ENCODE measurements at places on chromosomes 11 and 22. TPM values are rescaled to one million over a fixed set of nuclear protein-coding genes. Genes with fewer than 3 reads are reported as not detected.

DNA sequence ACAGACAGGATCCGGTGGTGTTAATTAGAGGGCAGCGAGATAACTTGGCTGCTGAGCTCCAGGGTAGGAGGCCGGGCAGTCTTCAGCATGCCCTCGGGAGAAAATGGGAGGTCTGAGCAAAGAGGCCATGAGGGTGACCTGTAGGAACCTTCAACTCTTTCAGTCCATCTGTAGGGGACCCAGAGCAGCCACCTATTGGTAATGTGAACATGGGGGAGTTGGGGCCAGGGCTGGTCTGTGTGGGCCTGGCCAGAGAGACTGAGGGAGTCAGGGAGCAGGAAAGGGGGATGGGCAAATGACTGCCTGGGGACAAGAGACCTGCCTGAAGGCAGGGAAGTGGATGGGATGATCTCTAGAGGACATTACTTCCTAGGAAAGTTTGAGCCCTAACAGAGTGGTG lies 101.0 kb upstream of the NNMT start:
- H3K27me3 ChIP-seq = no peaks in the 10 kb centered on the region
- DNase-seq = no peak
- peak overlapping the region; percentile 54 for H3K27ac ChIP-seq
- peaks cover 45% of the 10 kb centered on the region for H3K36me3 ChIP-seq
- no peak overlapping the region for H3K4me3 ChIP-seq

GRCh38 chr22:20420157-20420842 lies 17.3 kb downstream of the SCARF2 start:
- peaks cover 26% of the 10 kb centered on the region for H3K4me1 ChIP-seq
- H3K27ac ChIP-seq = no peak overlapping the region
- H3K27me3 ChIP-seq = peaks cover 13% of the 10 kb centered on the region
- peaks cover 6% of the 10 kb centered on the region for H3K36me3 ChIP-seq

DNA sequence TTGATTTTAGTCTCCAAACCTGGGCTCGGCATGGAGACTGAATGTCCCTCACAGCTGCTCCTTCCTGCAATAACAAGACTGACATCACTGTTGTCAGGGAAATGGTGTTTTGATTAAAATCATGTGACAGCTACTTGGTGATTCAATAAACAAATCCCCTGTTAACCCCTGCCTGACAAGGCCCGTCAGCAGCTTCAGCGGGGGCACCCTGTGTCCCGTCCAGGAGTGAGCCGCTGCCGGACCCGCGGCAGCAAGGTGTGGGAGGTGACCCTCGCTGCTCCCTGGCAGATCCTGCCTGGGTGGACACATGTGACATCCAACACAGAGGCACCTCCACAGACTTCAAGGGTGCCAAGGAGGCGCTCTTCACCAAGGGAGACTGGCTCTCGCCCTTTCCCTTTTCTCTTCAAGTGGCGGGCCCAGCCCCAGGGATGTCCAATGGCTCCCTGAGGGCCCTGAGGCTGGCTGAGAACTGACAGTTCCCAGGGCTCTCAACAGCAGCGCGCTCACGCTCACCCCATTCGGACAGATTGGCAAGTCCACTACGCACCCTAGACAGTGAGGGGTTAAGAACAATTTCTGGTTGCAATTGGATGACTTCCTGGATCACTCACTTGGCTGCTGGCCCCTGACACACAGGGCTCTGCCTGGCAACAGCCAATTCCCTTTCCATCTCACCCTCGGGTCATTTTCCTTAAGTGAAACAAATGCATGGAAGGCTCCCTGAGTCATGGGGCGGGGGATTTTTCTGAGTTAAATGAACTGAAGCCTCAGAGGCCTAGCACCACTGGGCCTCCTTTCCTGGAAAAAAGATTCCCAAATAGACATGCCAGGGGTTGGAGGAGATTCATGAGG lies 30.7 kb downstream of the PPP2R1B start:
- H3K27ac ChIP-seq = peak overlapping the region; percentile 90
- peaks cover 78% of the 10 kb centered on the region for H3K4me1 ChIP-seq
- no peaks in the 10 kb centered on the region for H3K27me3 ChIP-seq
- H3K4me3 ChIP-seq = peak overlapping the region; percentile 42

DNA sequence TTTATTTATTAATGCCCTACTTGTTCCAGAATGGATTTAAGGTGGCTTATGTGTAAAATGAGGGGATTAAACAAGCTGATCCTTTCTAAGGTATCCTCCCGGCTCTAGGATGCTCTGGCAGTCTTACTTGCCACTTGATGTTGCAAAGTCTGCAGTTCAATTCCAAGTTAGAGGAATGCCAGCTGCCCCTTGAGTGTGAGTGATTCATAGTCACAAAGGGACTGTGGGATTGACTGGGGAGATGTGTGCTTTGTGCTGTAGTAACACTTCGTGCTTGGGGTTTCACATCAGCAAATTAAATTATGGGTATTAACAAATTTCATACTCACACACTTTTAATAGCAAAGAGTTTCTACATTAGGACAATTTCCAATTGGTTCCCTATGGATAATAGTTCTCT lies 550.8 kb upstream of the CADM1 start:
- no peaks in the 10 kb centered on the region for H3K27me3 ChIP-seq
- H3K4me1 ChIP-seq = no peaks in the 10 kb centered on the region
- no peak for DNase-seq
- no peak overlapping the region for H3K4me3 ChIP-seq
- no peak overlapping the region for H3K27ac ChIP-seq
- H3K36me3 ChIP-seq = no peaks in the 10 kb centered on the region

- no peak overlapping the region for H3K27ac ChIP-seq
- no peak overlapping the region for H3K4me3 ChIP-seq
- DNase-seq = no peak
- no peaks in the 10 kb centered on the region for H3K4me1 ChIP-seq
- H3K27me3 ChIP-seq = no peaks in the 10 kb centered on the region
- no peaks in the 10 kb centered on the region for H3K36me3 ChIP-seq
Observed at GRCh38 chr11:24589064-24589463, 92.2 kb downstream of the LUZP2 start.

CASP1 gene
- total RNA-seq = 158 TPM

KDM4E gene
- total RNA-seq = not detected

DNA sequence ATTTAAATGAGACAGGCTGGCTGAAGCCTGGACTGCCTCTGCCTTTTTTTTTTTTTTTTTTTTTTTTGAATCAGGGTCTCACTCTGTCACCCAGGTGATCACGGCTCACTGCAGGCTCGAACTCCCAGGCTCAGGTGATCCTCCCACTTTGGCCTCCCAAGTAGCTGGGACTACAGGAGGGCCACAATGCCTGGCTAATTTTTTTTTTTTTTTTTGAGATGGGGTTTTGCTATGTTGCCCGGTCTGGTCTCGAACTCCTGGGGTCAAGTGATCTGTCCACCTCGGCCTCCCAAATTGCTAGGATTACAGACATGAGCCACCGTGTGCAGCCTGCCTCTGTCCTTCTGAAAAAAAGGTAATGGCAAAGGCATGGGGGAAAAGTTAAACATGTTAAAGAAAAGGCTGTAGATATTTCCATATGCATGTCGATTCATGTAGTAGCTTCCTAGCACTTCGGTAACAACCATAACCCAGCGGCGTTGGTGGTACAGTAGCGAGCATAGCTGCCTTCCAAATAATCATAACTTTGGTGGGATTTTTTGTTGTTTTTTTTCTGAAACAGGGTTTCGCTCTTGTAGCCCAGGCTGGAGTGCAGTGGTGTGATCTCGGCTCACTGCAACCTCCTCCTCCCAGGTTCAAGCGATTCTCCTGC lies 48.8 kb downstream of the MCHR1 start:
- no peak overlapping the region for H3K4me3 ChIP-seq
- no peak for DNase-seq
- no peaks in the 10 kb centered on the region for H3K27me3 ChIP-seq
- no peaks in the 10 kb centered on the region for H3K36me3 ChIP-seq

DNA sequence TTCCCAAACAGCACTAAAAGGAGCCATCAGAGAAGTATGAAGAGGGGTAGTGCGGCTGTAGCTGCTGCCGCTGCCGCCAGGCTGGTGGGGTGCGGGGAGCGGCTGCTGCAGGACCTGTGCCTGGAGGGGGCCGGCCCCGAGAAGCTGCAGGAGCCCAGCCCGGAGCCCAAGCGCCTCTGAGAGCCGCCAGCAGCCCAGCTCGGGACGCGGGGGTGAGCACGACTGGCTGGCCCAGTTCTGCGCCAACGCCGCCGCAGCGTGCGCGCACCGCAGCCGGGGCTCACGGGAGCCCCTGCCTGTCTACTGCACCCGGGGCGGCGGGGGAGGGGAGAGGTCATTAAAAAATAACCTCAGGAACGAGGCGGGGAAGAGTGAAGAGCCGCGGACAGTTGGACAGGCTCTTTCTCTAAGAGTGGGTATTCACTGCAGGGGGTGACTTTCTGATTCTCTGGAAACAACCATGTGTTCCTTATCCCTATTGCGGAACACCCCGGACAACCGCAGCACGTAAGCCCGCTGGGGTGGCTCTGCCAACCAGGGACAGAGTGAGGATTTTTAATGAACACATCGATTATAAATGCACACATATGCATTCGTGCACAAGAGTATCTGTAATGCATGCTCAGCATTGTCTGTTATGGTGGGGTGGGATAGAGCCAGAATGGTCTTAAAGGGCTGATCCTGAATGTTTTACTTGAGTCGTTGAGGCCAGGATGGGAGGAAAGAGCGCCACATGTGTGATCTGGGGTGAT lies 453 bp downstream of the GAS2 start:
- peak overlapping the region; percentile 46 for H3K4me3 ChIP-seq
- no peaks in the 10 kb centered on the region for H3K4me1 ChIP-seq
- peak; percentile 48 for DNase-seq
- peaks cover 28% of the 10 kb centered on the region for H3K27me3 ChIP-seq
- no peak overlapping the region for H3K27ac ChIP-seq

- H3K4me1 ChIP-seq = peaks cover 6% of the 10 kb centered on the region
- no peaks in the 10 kb centered on the region for H3K36me3 ChIP-seq
- no peak for DNase-seq
- no peak overlapping the region for H3K27ac ChIP-seq
- H3K27me3 ChIP-seq = peaks cover 43% of the 10 kb centered on the region
- H3K4me3 ChIP-seq = no peak overlapping the region
Observed at GRCh38 chr11:18794956-18795355, 3.4 kb upstream of the PTPN5 start.

NLRP14 gene
- not detected for total RNA-seq

PEX16 gene
- total RNA-seq = 22.7 TPM

MOGAT2 gene
- not detected for total RNA-seq

WNT11 gene
- 9.2 TPM for total RNA-seq

- H3K36me3 ChIP-seq = no peaks in the 10 kb centered on the region
- peaks cover 4% of the 10 kb centered on the region for H3K27me3 ChIP-seq
- no peak overlapping the region for H3K4me3 ChIP-seq
- DNase-seq = no peak
Observed at GRCh38 chr11:45382133-45382878, 96.2 kb upstream of the SYT13 start.

- H3K36me3 ChIP-seq = no peaks in the 10 kb centered on the region
- no peak overlapping the region for H3K27ac ChIP-seq
- no peaks in the 10 kb centered on the region for H3K4me1 ChIP-seq
- H3K4me3 ChIP-seq = no peak overlapping the region
Observed at GRCh38 chr11:2331404-2331803, 29.6 kb downstream of the TSPAN32 start.

RIN1 gene
- 8.2 TPM for total RNA-seq

GRCh38 chr22:39567135-39567946 lies 3.2 kb upstream of the CACNA1I start:
- H3K4me3 ChIP-seq = no peak overlapping the region
- no peak overlapping the region for H3K27ac ChIP-seq
- peaks cover 13% of the 10 kb centered on the region for H3K27me3 ChIP-seq
- H3K4me1 ChIP-seq = no peaks in the 10 kb centered on the region
- H3K36me3 ChIP-seq = no peaks in the 10 kb centered on the region

CRYAB gene
- total RNA-seq = 72.5 TPM

ANKK1 gene
- 0.41 TPM for total RNA-seq

DNA sequence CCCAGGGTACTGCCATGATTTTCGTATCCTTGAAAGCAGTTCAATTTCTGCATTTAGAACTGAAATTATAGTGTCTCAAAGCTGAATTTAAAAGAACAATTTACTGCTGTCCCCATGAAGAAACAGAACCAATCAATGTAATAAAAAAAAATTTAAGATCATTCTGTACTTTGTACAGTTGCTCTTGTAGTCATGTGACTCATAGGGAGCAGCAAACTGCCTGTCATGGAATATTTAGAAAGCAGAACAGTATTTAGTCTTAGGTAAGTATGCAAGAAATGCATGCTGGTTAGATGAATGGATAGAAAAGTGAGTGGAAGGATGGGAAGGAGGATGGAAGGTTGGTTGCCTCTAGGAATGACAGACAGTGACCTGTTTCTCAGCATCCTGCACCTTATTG lies 450.9 kb downstream of the RAB38 start:
- H3K36me3 ChIP-seq = no peaks in the 10 kb centered on the region
- DNase-seq = no peak
- H3K4me3 ChIP-seq = no peak overlapping the region
- peaks cover 7% of the 10 kb centered on the region for H3K4me1 ChIP-seq
- no peaks in the 10 kb centered on the region for H3K27me3 ChIP-seq
- no peak overlapping the region for H3K27ac ChIP-seq

GRCh38 chr22:46043816-46044620 lies 67.1 kb upstream of the WNT7B start:
- no peaks in the 10 kb centered on the region for H3K36me3 ChIP-seq
- DNase-seq = peak; percentile 60
- peak overlapping the region; percentile 92 for H3K27ac ChIP-seq

- no peaks in the 10 kb centered on the region for H3K27me3 ChIP-seq
- no peaks in the 10 kb centered on the region for H3K36me3 ChIP-seq
- no peak for DNase-seq
- H3K4me3 ChIP-seq = no peak overlapping the region
- peaks cover 5% of the 10 kb centered on the region for H3K4me1 ChIP-seq
Observed at GRCh38 chr22:24474221-24474620, 20.9 kb upstream of the UPB1 start.

DNA sequence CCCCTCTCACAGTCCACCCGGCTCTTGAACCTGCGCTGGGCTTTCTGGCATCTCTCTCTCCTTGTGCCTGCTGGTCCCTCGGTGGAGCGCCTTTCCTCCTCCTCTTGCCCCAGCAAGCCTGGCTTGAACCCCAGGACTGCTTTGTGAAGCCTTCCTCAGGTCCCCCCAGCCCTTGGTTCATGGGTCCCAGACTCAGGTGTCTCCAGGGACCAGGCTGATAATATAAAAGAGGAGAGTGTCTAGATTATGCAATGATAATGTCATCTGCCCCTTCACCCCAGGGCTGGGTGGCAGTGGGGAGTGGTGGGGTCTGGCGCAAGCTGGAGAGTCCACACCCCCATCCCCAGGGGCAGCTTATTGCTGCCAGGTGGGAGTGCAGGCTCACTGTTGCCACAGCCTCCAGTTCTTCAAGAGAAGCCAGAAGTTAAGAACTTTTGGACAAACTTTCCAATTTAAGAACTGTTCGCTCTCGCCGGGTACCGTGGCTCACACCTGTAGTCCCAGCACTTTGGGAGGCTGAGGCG lies 36.6 kb upstream of the PARVG start:
- peaks cover 26% of the 10 kb centered on the region for H3K36me3 ChIP-seq
- H3K27ac ChIP-seq = no peak overlapping the region
- no peak for DNase-seq
- H3K4me3 ChIP-seq = no peak overlapping the region
- H3K27me3 ChIP-seq = no peaks in the 10 kb centered on the region
- H3K4me1 ChIP-seq = peaks cover 5% of the 10 kb centered on the region

C11orf87 gene
- total RNA-seq = 0.09 TPM

THOC5 gene
- total RNA-seq = 34.4 TPM

Data from lower lobe of right lung (tissue), 2 donors.